ENCODE measurements at places on chromosomes 11 and 22.

DNA sequence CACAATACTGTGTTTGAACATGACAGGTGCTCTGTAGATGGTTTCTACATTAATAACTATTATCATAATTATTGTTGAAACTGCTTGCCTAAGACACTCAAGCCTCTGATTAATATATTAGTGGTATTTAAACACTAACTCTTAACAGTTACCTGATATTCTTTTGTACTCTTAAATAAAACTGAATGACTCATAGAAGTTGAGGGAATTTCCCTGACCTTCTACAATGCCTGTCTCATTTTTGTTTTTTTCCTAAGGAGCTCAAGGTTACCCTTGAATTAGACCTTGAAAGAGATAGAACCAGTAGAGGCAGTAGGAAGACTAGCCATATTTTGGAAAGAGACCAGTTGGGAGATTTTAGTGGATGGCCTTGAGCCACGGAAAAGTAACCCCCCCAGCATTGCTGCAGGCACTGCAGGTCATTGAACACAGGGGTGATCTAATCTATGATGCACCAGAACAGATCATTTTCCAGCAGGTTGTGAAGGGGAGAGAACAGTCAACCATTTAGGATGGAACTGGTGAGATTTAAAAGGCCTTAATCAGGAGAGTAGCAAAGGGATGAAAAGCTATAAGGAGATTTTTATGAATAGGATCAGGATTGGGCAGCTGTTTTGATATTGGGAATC is 148.3 kb downstream of the PGR start:
- no peak for DNase-seq

DNA sequence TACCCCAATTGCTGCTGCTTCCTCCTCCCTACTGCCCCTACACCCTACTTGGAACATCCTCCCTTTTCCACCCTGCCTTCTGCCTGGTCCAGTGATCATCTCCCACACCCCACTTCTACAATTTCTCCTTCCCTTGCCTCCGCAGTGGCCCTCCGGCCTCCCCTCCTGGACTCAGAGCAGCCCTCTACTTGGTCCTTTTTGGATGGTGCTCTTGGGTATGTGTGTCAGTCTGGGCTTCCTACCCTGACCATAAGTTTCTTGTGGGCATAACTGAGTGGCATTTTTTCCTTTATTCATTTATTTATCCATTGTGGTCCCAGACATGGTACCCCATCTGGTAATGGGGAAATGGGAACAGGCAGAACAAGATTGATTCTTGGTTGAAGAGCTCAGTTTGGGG is 111.4 kb upstream of the NAV2 start:
- DNase-seq: no peak

DNA sequence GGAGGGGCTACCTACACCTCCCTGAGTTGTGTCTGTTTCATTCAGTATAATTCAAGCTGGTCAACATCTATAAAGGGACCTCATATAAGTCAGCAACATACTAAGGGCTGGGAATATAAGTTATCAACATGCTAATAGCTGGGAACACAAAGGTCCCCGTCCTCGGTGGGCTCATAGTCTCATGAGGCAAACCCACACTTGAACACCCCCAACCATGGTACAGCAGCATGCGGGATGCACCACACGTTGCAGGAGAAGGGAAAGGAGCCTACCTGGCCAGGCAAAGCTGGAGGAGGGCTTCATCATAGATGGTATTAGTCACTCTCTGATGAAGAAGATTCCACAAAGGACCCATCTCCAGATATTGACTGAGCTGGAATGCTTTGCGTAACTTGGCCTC is 561.8 kb upstream of the B3GAT1 start:
- DNase-seq: no peak

GRCh38 chr22:41992496-41992895 is 6.1 kb upstream of the WBP2NL start:
- no peak for DNase-seq

- DNase-seq: no peak
Measured at GRCh38 chr11:124170801-124171586, 12.2 kb upstream of the OR10D3 start.

DNA sequence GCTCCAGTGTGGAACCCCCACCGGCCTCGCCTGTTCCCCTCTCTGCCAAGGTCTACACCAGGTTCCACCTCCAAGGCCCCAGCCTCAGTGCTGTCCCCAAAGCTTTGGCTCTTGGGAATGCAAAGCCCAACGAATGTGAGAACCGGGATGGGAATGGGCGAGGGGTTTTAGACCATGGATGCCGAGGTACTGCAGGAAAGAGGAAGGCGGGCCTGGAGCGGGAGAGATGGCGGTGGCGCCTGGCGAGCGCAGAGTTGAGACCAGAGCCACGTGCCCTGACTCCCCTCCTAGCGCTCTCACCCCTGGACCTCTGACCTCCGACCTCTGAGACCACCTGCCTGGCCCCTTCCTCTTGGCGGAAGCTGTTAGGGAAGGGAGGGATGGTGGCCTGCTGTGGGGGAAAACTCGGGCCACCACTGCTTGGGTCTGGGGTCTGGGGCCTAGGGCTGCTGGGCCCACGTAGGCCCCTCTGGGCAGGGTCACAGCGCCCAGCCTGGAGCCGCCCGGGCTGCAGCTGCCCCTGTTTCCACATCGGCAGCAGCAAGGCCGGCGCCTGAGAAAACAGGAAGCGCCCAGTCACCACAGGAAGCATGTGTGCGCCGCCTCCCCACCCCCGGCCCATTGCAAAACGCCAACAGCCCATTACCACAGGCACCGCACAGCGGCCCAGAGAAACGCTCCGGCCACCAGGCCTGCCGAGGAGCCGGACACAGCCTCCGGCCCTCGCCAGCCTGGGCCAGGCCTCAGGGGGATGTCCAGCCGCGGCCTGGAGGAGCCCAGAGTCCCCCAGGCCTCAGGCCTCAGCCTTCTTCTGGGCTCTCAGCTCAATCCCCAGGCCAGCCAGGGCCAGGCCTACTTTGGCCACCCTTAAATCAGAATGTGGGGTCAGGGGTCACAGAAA is 13.8 kb upstream of the SLC39A13 start:
- DNase-seq: peak; percentile 50

DNA sequence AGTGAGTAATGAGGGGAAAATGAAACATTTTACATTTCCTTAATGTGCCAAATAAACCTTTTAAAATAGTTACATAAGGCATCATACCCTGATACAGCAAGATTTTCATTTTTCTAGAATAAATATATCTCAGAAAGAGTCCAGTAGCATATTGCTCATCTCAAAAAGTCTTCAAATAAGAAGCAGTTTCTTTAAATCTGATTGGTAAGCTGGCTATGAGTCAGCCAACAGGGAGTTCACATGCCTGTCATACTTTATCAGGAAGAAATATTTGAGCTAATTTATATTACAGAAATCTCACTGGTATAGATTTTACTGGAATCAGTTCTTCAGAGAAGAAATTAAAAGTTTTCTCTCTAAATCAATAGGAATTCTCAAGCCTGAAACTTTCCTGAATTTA is 258.1 kb downstream of the C11orf87 start:
- DNase-seq: no peak

DNA sequence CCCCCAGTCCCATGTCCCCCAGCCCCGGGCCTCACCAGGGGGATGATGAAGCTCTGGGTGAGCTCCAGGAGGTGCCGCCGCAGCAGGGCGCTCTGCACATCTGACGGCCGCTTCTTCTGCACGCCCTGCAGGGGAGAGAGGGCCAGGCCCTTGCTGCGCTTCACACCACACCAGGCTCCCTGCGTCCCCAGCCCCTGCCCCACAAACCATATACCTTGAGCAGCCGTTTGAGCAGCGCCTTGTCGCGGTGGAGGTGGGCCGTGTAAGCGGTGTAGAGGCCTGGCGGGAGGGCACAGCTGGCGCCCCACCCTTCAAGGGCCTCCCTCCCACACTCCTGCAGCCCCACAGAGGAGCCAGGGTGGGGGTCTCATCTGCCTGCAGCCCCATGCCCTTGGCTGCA is 6.2 kb upstream of the PLXNB2 start:
- DNase-seq: no peak

DNA sequence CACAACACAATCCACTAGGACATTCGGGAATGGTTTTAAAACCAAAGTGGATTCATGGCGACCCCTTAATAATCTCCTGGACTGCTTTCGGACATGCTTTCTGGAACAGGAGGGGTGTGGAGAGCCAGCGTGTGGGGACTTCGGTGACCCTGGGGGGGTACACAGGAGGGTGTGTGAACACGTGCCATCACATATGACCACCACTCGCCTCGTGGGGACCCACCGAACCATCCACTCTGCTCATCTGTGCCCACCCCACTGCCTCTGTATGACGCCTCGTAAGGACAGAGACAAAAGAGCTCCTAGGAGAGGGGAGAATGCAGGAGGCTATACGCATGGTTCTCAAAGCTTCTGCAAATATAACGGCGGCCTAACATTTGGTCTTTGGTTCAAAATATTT is 8.9 kb downstream of the LTO1 start:
- DNase-seq: no peak

- no peak for DNase-seq
Measured at GRCh38 chr11:21861314-21861713, 331.6 kb upstream of the ANO5 start.

DNA sequence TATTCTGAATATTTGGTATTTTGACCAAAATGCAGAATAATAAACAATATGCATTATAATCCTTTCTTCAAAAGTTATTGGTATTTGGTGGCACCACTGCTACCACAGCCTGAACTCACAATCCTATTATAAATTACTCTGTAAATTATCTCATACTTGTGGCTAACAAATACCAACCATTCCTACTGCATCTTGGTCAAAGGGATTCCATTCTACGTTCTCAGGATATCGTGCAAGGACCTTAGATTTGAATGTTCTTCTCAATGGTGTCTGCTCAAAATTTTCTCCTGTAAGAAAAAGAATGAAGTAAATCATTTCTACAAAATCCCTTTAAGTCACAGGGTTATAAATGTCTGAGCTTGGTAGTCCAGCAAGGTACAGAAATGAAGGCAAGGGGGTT is 58.7 kb downstream of the DENND5A start:
- DNase-seq: no peak

GRCh38 chr11:9990221-9990973 is 303.6 kb downstream of the SBF2 start:
- DNase-seq: no peak

DNA sequence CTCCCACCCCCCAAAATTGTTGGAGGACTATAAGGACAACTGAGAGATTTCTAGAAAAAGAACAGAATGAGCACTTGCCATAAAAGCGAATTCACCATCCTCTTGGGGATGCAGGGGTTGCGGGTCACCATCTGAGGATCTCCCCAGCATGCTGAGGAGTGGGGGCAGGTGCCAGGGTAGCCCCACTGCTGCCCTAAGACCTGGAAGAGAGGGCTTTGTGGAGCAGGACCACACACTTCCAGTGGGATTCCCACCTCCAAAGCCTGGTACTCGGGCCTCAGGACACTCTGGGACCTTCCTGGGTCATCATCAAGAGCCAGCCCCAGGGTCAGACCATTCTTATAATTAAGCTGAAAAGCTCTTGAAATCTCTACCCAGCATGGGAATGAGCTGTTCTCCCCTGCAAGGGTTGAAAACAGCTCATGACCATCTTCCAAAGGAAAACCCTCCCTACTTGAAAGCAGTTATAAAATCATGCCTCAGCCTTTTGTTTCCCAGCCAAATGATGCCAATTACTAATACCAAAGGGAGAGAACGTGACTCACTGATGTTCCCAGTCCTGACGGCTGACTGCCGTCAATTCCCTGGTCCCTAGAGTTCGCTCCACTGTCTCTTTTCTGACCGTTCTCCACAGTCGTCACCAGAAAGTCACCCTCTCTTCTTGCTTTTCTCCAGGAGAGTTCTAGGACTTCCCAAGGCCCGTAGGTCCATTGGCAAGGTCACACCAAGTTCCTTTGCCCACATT is 76.8 kb upstream of the CREB3L1 start:
- DNase-seq: no peak

DNA sequence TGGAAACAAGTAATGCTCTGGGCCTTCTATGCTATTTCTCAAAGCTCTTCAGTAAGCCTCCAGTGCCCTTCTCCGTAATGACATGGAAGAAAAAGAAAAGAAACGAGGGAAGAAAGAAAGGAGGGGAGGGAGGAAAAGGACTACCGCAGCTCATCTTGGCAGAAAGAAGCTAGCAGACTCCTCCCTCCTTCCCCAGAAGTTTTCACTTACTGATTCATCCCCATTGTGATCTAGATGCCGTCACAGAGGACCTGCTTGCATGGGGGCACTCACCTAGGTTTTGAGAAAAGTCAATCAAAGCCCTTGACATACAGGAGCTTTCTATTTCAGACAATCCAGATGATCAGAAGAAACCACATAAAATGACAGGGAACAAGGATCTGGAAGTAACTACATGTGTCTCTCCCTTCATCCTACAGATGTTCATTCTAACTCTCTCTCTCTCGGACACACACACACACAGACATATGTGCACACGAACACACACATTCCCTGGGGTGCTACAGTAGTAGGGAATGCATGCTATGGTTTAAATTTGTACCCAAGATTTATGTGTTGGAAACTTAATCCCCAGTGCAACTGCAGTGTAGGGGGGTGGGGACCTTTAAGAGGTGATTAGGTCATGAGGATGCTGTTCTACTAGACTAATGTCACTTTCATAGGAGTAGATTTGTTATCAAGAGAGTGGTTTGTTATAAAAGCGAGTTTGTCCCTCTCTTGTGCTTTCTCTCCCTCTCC is 37.6 kb upstream of the RCN1 start:
- no peak for DNase-seq

- no peak for DNase-seq
Measured at GRCh38 chr11:64078905-64079304, 43.2 kb downstream of the FLRT1 start.

DNA sequence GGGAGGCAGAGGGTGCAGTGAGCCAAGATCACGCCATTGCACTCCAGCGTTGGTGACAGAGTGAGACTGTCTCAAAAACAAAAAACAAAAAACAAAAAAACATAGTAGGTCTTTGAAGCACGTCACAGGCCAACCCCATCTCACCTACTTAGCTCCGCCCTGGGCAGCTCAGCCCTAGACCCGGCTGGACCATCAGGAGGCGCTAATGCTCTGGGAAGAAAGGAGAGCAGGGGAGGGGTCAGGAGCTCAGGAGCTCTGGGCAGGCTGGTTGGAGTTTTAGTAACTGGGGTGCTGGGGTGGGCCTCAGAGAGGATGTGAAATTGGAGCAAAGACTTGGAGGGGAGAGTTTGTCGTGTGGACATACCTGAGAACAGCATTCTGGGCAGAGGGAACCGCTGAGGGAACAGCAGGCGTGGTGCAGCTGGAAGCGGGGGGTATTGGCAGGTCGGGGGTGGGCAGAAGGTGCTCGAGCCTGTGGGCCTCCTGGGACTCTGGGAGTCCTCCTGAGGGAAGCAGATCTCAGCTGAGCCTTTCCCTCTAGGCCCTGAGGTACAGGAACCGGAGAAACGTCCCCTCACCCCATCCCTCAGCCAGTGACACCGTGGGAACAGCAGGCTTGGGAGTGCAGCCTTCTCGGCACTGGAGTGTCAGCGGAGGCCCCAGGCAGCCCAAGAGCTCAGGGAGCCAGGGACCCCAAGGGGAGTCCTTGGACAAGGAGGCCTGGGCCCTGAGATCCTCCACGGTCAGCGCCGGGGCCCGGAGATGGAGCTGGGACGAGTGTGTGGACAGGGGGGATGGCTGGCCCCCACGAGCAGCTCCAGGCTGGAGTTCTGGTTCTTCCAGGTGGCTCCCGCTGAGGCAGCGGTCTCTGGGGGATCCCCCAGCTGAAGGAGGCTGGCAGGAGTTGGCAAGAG is 2.2 kb upstream of the RPS6KA4 start:
- DNase-seq: no peak
